ENCODE measurements at places on chromosomes 3 and 15.

- DNase-seq: no peak
Observed at GRCh38 chr15:54312528-54312927, 334.3 kb downstream of the UNC13C start.

- DNase-seq: no peak
Observed at GRCh38 chr3:119729996-119730395, 27.2 kb downstream of the CFAP91 start.

DNA sequence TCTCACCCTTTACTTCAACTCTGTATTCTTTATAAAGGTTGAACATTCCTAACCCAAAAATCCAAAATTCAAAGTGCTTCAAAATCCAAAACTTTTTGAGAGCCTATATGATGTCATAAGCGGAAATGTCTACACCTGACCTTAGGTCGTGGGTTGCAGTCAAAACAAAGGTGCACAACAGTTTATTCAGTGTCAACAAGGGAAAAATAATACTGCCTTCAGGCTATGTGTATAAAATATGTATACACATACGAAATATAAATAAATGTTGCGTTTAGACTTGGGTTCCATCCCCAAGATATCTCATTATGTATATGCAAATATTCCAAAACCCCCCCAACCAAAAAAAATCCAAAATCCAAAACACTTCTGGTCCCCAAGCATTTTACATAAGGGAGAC, 90.9 kb downstream of the STAG1 start:
- no peak for DNase-seq

DNA sequence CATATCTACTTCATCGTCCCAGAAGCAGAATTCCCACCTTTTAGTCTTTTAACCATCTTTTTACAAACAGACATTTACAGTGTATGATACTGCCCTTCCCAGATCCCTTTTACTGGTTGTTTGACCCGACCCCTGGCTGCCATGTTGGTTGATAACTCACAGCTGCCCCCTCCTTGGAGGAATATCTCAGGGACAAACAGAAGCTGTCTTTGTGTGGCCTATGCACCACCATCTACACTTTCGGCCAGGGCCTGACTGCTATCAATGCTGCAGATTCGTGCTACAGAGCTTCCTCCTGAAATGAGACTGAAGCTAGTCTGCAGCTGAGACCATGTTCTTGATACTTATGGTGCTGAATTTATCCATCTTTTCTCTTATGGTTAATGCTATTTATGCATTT, 6.6 kb upstream of the POLQ start:
- no peak for DNase-seq

DNA sequence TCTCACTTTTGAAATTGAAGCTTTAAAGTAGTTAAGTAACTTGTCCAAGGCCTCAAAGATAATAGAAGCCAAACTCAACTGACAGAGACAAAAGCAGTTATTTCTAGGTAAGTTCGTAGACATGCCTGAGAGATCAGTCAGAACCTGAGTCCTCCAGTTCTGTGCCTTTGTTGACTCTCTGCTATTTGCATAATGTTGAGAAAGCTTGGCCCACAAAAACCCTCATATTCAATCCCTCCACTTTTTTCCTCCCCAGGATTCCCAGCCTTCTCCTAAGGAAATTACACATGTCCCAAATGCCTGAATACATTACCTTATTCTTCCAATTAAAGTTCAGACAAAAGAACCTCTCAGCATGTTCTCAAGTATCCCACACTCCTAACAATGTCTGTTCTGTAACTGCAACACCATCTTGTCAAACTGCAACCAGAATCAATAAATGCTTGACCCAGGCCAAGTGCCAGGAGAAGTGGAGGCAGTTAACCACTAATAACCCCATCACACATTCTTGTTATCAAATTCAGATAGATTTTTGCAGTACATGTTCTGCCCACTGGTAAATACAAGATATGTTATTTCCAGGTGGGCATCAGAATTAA, 217.8 kb downstream of the LRRC3B start:
- DNase-seq: no peak

DNA sequence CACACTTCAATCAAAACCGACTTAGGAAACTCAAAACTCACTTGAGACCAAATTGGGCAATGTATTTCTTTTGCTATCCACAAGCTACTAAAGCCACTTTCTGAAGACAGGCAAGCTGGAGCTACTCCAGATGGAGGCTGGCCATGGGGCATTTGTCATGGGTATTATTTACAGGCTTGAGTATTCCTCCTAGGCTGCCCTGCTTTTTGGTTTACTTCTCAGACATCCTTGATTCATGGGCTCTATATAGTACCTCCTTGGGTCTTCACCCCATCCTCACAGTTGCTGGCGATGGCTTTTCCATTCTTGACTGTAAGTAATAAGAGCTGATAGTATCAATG, 18.6 kb upstream of the SYNM start:
- DNase-seq: no peak

DNA sequence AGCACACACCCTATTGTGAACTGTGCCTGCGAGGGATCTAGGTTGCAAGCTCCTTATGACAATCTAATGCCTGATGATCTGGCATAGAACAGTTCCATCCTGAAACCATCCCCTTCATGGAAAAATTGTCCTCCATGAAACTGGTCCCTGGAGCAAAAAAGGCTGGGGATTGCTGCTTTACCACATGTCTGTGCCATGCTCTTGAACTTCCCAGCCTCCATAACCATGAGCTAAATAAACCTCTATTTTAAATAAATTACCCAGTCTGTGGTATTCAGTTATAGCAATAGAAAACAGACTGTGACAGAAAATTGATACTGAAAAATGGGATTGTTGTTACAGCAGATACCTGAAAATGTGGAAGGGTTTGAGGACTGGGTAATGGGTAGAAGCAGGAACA, 162.7 kb downstream of the RAB11A start:
- no peak for DNase-seq

DNA sequence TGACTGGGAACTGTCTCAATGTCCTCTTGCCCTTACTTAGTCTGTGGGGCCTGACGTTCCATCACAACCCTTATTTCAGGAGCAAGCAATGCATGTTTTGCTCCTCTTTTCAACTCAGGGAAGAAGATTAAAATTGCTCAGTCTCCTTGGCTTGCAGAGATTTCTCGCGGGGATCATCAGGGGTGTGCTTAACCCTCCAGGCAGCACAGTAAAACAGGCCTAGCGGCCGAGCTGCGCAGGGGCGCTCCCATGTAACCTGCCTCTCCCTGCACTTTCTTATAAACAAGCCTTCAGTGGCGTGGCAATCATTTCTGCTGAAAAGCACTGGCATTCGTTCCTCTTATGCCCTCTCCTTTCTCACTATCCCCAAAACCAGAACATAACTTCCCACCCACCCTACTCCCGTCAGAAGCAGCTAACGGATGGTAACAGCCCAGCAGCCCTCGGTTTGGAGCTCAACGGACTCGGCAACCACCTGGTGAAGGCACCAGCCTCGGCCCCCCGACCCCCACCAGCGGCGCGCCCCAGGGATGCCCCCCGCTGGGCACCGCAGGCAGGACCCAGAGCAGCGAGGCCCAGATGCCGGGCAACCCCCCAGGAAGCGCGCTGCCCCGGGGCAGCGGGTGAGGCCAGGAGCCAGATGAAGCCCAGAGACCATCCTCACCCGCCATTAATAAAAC, 1.1 kb downstream of the MCF2L2 start:
- no peak for DNase-seq

- no peak for DNase-seq
Observed at GRCh38 chr3:58004973-58005372, 3.2 kb upstream of the FLNB start.

DNA sequence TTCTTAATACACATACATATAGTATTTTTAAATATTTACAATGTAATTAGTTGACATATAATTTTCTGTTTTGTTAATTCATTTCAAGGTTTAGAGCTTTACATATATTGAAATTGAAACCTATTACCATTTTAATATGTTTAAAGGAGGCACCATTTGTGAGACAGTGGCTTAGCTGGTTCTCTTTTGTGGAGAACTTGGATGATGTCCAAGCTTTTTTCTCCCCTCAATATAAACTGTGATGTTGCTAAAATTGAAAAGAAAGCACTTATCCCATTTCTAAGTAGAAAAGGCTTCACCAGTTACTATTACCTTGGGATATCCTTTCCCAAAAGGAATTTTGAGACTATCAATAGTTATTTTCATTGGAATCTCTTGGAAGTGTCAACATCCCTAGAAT, 707.2 kb downstream of the NTRK3 start:
- DNase-seq: no peak

- DNase-seq: no peak
Observed at GRCh38 chr15:100464888-100465287, 63.9 kb downstream of the CERS3 start.

DNA sequence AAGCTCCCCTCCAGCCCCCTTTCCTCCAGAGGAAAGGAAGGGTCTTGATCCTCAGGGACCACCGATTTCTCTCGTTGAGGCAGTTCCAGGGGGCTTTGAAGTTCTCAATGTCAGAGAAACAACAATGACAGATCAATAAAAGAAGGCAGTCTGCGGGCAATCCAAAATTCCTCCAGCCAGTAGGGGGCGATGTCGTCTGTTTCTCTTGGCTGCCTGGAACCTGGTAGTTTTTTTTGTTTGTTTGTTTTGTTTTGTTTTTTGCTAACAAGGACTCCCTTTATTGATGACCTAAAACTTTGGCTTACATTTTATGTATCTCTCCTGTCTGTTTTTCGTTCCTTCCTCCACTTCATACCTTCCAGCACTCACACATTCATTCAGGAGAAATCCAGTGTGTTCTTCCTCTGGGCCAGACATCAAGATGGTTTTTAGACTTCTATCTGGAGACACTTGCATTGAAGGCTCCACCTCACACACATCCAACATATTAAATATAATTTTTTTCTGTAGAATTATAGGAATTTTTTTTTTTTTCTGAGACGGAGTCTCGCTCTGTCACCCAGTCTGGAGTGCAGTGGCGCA, 276.6 kb downstream of the RPLP1 start:
- no peak for DNase-seq

DNA sequence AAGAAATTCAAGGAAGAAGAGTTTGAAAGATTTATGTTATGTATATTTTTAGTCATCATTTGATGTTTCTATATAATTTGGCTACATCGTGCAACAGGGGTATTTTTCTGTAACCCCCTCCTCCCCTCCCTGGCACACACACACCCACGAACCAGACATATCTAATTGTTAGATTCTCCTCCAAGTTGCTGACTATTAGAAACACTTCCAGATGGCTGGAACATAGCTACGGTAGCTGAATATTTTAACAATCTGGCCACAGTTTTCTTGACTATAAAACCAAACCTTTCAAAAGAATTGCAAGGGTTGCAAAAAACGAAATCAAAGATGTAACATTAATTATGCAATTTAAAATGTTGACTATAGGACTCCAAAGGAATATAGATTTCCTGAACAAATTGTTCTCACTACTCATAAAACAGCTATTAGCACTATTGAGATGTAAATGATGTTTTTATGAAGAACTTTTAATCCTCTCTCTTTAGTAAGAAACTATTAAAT, 154.4 kb downstream of the CHL1 start:
- no peak for DNase-seq

DNA sequence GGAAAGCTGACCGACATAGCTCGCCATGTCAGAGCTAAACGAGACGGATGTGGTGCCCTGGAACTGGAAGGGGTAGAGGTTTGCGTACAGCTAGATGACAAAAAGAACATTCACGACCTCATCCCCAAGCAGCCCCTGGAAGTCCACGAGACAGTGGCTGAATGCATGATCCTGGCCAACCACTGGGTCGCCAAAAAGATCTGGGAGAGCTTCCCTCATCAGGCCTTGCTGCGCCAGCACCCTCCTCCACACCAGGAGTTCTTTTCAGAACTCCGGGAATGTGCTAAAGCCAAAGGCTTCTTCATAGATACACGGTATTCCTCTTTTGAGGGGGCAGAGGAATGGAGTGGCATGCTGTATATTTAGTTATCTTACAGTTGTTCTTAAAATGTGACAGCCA, 30.4 kb downstream of the TIPIN start:
- no peak for DNase-seq

Data from amniotic stem cell (primary cell).